Activated naive CD4-positive, alpha-beta T cell treated with anti-CD3 and anti-CD28 coated beads, Interleukin-2, amount 50 U/mL, for 72 hours (primary cell): ENCODE measurements at places on chromosomes 7 and 10. TPM values are rescaled to one million over a fixed set of nuclear protein-coding genes. Genes with fewer than 3 reads are reported as not detected.

- no peak for DNase-seq
These were observed 38.9 kb downstream of the HK1 start for GRCh38 chr10:69317175-69317604.

DNA sequence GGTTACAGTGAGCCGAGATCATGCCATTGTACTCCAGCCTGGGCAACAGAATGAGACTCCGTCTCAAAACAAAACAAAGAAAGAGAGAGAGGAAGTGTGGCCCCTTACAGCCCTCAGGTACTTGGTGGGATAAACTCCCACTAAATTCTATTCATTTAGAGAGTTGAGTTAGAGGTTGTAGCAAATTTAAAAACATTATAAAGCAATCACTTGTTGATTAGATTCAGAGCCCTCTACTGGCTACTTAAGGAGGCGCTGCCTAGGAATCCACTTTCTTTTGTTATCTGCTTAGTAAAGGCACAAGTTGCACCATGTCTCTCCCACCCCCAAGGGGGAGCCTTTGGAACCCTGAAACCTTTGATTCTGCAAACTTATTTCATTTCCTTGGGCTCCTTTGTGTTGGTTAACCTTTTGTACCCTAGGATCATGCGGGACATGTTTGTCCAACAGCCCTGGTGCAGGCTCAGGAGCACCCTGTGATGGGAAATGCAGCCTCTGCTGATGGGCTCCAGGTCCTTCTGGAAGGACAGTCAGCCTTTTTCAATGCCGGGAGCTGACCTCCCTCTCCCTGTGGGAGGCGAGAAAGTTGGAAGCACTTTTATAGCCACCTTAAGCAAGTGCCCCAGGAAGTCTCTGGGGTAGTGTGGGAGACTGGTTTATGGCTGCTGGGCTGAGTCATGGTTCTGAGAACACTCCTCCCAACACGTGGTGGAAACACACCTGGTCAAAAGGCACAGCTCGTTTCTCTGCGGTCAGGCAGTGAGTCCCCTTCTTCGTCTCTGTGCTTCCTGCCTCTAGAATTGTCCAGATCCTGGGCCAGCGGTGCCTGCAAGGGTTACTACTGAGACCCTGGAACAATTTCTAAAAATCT, 2.3 kb downstream of the HKDC1 start:
- peak; percentile 74 for DNase-seq

The TMEM254 gene
- total RNA-seq, result 4.8 TPM

The ZNF804B gene
- total RNA-seq, result not detected

GRCh38 chr7:36692456-36692855, 31.8 kb downstream of the AOAH start:
- DNase-seq, result no peak

DNA sequence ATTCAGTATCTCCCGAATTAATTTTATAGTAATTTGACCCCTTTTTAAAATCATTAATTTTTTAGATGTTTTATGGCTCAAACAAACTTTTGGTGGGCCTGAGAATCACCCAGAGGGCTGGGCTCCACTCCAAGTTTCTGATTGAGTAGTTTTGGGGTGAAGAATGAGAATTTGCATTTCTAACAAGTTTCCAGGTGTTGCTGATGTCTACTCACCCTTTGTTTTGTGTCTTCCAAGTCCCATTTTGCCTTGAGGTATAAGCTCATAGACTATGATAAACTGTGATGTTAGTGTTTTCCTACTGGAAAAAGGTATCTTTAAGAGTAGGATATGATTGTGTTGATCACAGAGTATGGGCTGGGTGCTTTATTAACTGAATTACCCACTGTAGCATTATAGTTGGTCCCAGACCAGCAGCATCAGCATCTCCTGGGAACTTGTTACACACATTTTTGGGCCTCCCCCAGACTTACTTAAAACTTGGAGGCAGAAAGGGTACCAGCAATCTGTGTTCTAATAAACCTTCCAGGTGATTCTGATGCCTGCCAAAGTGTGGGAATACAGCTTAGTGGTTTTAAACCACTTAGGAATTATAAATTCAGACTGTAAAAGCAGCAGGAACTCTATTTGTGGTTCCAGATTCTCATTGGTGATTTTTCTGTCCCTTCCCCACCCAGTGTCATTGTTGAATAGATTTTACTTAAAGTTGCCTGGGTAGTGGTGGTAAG, 19.1 kb downstream of the ZNRF2 start:
- DNase-seq, result no peak

DNA sequence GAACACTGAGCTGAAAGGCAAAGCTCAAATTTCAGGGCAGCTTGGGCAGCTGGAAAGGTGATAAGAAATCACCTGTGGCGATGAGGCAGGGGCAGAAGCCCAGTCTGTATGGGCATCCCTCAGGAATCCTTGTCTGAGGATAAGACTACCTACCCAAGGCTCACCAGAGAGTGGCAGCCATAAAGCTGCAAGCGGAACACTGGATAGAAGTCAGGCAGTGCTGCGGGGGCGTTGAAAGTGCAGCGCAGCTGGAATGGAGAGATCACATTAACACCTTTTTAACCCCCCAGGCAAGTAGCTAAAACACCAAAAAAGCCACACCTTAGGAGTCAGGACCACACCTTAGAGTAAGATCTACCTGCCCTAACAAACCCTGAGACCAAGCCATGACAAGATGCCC, 38.2 kb downstream of the ABCB5 start:
- DNase-seq, result no peak

GRCh38 chr10:35913628-35914027, 271.5 kb upstream of the FZD8 start:
- DNase-seq, result no peak

DNA sequence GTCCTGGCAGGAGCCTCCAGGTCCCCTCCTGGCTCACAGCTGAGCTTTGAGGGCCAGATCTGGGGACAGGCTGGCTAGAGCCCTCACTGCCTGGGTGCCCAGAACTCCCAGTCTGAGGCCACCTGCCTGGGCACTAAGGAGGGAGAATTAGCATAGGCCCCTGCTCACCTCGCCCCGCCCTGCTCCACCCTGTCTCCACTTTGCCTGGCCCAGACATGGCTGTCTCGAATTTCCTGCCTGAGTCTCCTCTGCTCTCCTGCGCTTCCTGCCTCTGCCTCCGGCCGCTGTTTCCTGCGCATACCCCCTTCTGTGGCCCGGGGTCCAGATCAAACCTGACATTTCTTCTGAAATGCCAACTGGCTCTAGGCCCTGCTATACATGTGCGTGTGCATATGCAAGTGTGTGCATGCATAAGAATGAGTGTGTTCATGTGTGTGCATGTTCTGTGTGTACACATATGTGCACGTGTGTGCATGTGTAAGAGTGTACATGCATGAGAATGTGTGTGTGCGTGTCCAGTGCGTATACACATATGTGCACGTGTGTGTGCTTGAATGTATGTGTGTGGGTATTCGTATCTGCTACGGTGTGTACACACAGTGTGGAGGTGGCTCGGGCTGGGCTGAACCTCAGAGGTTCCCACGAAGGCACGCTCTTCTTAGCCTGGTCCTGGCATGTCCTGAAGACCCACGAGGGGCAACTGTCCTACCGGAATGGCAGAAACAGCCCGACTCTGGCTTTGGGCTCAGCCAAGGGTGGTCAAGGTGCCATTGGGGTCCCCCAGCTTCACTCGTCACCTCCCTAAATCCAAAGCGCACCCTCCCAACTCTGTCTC, 64.9 kb downstream of the MYL10 start:
- DNase-seq, result peak; percentile 35

GRCh38 chr10:71572962-71573361, 146.6 kb downstream of the C10orf105 start:
- DNase-seq, result no peak

DNA sequence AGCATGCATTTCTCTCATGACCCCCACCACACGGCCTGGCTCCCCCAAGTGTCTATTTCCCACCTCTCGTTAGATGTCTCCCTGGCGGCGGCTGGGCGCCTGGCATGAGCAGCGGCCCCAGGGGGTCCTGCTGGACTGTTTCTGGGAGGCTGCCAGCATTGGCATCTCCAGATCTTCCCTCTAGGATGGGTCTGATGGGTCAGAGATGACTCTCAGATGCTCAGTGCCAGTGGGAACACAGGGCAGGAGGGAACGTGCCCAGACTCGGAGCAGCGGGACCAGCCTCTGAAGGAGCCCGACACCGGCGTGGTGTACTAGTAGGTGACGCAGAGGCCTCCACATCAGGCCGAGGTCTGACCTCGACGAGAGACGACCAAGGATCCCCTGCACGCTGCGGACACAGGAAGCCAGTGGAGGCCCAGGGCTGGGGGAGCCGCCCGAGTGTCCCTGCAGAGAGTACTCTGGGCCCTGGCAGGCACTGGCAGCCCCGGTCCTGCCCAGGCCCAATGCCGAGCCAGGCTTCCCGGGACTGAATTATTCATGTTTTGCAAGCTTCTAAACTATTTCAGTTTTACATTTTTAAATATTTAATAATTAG, 238.8 kb downstream of the ELFN1 start:
- no peak for DNase-seq

The CAV2 gene
- total RNA-seq, result 0.12 TPM

The OPALIN gene
- not detected for total RNA-seq

- DNase-seq, result no peak
These were observed 20.9 kb downstream of the NPS start for GRCh38 chr10:127570036-127570435.

GRCh38 chr7:146805082-146805481, 688.5 kb downstream of the CNTNAP2 start:
- no peak for DNase-seq

GRCh38 chr10:10346390-10347150, 671.1 kb upstream of the CELF2 start:
- DNase-seq, result no peak

DNA sequence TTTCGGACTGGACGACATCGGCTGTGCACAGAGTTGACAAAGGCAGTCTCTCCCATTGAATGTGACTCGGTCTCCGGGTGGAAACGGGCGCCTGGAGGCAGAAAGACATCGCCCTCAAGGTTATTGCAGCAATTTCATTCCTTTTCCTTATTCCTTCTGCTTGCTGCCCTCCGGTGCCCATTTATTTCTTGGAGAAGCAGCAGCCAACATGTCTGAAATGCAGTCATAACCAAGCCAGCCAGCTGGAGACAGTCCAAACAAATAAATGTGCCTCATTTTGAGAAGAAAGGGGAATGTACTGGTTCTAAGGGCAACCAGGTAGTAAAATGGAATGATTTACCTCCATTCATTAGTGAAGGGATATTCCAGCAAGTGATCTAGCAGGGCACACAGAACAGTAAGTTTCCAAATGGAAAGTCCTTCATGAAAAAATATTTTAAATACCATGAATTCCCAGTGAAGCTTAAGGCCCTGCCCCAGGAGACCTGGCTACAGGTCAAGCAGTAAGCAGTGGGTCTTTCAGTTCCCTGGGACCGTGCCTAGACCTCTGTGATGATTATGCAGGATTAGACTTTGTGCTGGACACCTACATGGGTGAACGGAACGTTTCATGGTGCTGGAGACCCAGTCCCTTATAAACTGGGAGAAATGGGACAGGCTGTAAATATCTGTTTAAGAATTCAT, 86.6 kb downstream of the ABLIM1 start:
- no peak for DNase-seq

- DNase-seq, result no peak
These were observed 32.8 kb upstream of the CDK14 start for GRCh38 chr7:90563286-90563685.

The SLC18A3 gene
- not detected for total RNA-seq

The CCDC3 gene
- total RNA-seq, result not detected

- DNase-seq, result no peak
These were observed 63.3 kb upstream of the THSD7A start for GRCh38 chr7:11895337-11895736.

DNA sequence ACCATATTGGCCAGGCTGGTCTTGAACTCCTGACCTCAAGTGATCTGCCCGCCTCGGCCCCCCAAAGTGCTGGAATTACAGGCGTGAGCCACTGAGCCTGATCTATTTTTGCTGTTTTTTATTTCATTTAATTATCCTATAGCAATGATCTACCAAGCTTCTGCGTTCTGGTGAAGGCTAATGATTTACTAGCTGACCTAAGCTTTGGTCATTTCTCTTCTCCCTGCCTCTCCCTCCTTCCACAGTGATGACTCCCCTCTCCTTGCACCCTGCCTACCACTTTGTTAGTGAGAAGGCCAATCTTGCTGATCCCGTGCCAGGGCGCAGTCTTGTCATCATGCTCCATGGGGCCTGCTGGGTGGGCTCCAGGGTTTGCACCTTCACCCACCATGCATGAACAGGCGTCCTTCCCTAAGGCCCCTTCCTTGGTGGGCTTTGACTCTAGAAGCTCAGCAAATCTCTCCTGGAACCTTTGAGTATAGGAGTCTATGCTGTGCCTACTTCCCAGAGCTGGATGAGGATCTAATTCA, 11.9 kb upstream of the ZCCHC24 start:
- no peak for DNase-seq

The HOXA9 gene
- not detected for total RNA-seq

The UPK3B gene
- 0.68 TPM for total RNA-seq

DNA sequence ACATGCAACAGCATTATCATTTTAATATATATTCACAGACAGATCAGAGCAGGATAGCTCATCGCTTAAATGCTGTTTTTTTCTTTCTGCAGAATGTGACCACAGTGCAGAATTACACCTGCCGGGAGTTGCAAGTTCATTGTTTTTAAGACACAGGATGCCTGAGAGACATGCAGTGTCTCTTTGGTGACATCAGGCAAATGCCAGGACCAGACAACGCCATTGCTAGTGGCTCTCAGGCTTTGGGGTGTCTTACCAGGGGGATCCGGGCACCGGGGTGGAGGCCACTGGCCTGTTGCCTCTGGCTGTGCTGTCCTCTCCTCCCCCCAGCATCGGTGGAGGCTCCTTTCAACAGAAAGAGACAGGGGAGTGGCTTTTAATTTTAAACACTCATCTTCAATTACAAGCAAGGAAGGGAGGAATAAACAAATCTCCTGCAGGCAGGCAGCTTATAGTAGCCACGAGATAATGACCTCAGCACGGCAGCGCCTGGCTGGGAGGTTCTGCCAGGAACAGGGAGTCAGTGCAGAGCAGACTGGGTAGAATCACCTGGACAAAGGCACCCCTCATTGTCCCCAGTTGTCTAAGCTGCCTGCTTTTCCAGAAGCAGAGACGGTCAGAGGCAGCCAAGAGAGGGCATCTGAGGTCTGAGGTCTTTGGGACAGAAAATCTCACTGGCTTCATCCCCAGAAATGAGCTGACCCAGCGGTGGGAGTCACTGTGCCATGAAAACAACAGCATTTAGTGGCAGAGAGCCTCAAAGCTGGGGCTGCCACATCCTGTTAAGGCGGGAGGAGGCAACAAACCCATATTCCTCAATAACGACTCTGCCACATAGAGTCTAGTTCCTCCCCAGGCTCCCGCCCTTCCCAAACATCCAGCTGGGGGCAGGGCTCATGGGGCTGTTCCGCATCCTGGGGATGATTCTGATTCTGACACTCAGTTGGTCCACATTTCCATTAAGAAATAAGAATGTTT, 148.4 kb downstream of the TCERG1L start:
- DNase-seq, result no peak

The SP4 gene
- 15.9 TPM for total RNA-seq

The AQP1 gene
- not detected for total RNA-seq

DNA sequence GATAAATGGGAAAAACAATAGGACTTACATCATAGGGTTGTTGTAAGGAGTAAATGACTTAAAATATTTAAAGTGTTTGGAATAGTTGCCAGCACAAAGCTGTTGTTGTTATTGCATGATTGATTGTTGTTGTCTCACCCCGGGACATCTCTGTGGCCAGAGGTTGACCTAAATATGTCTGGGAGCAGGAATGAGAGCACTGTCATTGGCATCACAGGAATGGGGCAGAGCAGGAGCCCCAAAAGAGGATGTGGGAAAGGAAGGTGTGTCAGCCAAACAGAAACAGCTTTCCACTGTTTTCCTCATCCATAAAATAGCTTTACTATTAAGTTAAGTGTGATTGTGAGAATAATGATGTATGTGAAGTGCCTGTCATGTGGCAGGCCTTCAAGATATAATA, 121.6 kb downstream of the TMEM168 start:
- DNase-seq, result no peak

- DNase-seq, result no peak
These were observed 24.0 kb downstream of the STK32C start for GRCh38 chr10:132283604-132284382.

The TMEM26 gene
- total RNA-seq, result not detected

The POLR1F gene
- total RNA-seq, result 15.7 TPM

The CRYGN gene
- 0.61 TPM for total RNA-seq
